Thoracic aorta (tissue), 2 donors: ENCODE measurements at places on chromosomes 2 and 18. TPM values are rescaled to one million over a fixed set of nuclear protein-coding genes. Genes with fewer than 3 reads are reported as not detected.

DNA sequence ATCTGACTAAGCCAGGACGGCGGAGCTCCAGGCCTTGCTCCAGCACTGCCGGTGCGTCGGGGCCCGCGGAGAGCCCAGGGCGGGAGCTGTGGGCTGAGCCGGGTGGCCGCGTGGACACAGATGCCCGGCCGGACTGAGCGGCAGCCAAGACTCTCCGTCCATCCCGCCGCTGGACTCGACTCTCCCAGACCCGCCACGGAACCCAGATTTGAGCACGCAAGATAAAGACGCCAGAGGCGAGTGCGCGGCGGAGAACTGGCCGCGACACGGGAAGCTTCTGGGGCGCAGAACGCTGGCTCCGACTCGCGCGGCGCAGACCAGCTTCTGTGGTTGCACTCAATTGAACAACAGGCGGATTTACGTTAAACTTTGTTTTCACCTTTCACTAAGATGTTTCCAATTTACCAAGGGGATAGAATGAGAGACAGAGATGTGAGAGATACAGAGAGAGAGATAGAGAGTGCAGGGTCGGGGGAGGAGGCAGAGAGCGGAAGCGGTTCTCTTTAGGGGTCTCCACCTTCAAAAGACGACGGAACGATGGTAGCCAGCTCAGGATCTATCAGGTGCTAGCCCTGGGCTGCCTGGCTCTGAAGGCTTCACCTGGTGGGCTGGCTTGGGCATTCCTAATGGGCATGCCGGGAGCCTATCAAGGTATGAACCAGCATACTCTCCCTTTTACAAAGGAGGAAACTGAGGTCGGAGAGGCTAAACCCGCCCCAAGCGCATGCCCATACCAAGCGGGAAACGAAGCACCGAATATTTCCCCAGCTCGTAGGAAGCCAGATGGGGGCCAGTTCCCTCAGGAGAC, 10.4 kb upstream of the EN1 start:
- H3K4me3 ChIP-seq, result no peak overlapping the region
- no peak for DNase-seq
- peaks cover 44% of the 10 kb centered on the region for H3K27me3 ChIP-seq
- H3K4me1 ChIP-seq, result peaks cover 41% of the 10 kb centered on the region
- H3K27ac ChIP-seq, result no peak overlapping the region

DNA sequence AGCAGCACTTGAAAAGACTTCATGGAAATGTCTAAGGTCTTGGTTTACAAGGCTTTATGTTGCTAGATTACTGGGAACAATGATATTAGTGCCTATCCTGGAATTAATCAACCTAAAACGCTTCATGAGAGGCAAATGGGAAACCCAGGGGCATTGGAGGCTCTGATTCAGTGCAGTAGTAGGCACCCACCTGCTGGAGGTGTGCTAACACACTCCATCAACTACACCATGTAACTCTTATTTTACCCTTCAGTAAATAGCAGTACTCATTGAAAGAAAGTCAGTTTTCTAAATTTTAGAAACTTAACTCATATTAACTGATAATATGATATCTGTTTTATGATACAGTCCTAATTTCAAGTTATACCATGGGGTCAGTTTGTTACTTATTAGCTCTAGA, 17.4 kb upstream of the HNRNPA3 start:
- no peaks in the 10 kb centered on the region for H3K36me3 ChIP-seq
- H3K27ac ChIP-seq, result no peak overlapping the region
- no peak for DNase-seq
- no peak overlapping the region for H3K4me3 ChIP-seq
- no peaks in the 10 kb centered on the region for H3K4me1 ChIP-seq
- no peaks in the 10 kb centered on the region for H3K27me3 ChIP-seq

GRCh38 chr2:68121873-68122679, 35.6 kb upstream of the PNO1 start:
- H3K4me3 ChIP-seq, result no peak overlapping the region
- no peak overlapping the region for H3K27ac ChIP-seq
- DNase-seq, result peak; percentile 64
- H3K36me3 ChIP-seq, result no peaks in the 10 kb centered on the region
- H3K4me1 ChIP-seq, result peaks cover 4% of the 10 kb centered on the region

- H3K36me3 ChIP-seq, result no peaks in the 10 kb centered on the region
- H3K27me3 ChIP-seq, result no peaks in the 10 kb centered on the region
- H3K27ac ChIP-seq, result peak overlapping the region; percentile 99
- no peak for DNase-seq
- peaks cover 50% of the 10 kb centered on the region for H3K4me1 ChIP-seq
- peak overlapping the region; percentile 97 for H3K4me3 ChIP-seq
Observed at GRCh38 chr2:232634206-232635150, 1.1 kb downstream of the EFHD1 start.

DNA sequence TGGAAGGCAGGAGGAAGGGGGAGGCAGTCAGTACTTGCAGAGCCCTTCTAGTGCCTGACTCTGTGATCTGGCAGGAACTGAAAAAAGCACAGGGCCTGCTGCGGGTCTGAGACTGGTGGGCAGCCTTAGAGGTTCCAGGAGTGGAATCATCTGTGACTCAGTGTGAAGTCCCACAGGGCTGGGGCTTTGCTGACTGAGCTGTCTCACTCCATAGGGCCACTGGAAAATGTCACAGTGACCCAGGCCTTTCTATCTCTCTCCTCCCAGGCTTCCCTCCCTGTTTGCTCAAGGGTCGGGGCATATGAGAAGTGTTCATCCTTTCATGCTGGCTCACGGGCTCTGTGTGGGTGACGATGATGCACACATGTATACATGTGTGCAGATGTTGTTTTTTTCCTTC, 47.1 kb upstream of the ZFP36L2 start:
- peak; percentile 45 for DNase-seq
- no peaks in the 10 kb centered on the region for H3K36me3 ChIP-seq
- H3K4me3 ChIP-seq, result no peak overlapping the region
- peak overlapping the region; percentile 57 for H3K27ac ChIP-seq
- peaks cover 79% of the 10 kb centered on the region for H3K4me1 ChIP-seq
- no peaks in the 10 kb centered on the region for H3K27me3 ChIP-seq

DNA sequence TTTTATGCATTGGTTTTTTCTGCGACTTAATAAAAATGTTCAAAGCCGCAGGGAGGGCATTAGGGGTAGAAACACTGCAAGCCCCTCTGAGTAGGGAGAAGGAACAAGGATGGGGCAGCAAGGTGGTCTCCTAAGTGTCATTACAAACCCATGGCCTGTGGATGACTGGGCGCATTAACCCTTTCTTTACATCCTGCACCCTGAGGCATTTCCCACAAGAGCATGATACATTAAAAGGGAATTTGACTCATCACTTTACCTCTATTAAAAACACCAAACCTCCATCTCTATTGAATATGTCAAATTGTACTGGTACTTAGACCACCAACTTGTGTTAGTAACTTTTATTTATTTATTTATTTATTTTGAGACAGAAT, 112.5 kb downstream of the VIT start:
- no peaks in the 10 kb centered on the region for H3K4me1 ChIP-seq
- no peaks in the 10 kb centered on the region for H3K36me3 ChIP-seq
- no peak overlapping the region for H3K4me3 ChIP-seq
- no peaks in the 10 kb centered on the region for H3K27me3 ChIP-seq

GRCh38 chr2:67036444-67036843, 360.7 kb upstream of the ETAA1 start:
- no peaks in the 10 kb centered on the region for H3K36me3 ChIP-seq
- H3K4me3 ChIP-seq, result no peak overlapping the region
- no peak overlapping the region for H3K27ac ChIP-seq
- no peaks in the 10 kb centered on the region for H3K27me3 ChIP-seq
- no peaks in the 10 kb centered on the region for H3K4me1 ChIP-seq
- no peak for DNase-seq

DNA sequence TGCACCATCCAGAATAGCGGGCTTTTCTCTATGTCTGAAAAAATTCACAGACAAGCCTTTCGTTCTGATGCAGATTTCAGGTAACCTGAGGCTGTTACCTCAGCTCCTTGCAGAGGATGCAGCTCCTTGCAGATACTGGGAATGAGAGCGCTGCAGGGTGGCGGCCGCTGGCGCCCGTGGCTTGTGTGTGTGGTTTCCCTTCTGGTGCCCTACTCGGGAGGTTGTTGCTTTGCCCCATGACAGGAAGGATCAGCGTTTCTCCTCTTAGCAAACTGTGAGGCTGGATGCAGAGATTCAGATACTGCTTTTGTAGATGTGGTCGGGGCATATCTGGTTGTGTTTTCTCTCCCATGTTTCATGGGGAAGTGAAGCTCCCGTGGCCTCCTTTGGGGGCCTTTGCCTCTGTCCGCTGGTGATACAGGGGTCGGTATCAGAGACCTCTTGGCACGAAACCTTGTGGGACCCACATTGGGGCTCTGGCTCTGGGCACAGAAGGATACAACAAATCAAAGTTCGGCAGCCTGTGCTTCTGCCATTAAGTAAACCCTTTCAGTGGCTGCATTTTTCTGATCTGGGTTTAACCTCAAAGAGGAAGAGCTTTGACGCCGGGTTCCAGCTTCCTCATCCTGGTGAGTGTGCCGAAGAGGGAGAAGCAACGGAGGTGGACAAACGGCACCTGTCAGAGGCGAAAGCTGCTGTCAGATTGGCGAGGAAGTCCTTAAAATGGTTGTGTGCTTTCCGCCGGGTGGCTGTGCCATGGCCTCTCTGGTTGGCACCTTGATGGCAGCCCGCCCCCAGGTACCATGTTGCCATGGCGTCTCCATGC, 127.8 kb downstream of the MBP start:
- peak overlapping the region; percentile 19 for H3K4me3 ChIP-seq
- no peaks in the 10 kb centered on the region for H3K27me3 ChIP-seq
- H3K36me3 ChIP-seq, result no peaks in the 10 kb centered on the region
- no peak for DNase-seq

GRCh38 chr2:72793798-72794440, 31.9 kb downstream of the EXOC6B start:
- H3K36me3 ChIP-seq, result no peaks in the 10 kb centered on the region
- peaks cover 10% of the 10 kb centered on the region for H3K4me1 ChIP-seq
- H3K27me3 ChIP-seq, result no peaks in the 10 kb centered on the region
- no peak overlapping the region for H3K4me3 ChIP-seq
- DNase-seq, result no peak

DNA sequence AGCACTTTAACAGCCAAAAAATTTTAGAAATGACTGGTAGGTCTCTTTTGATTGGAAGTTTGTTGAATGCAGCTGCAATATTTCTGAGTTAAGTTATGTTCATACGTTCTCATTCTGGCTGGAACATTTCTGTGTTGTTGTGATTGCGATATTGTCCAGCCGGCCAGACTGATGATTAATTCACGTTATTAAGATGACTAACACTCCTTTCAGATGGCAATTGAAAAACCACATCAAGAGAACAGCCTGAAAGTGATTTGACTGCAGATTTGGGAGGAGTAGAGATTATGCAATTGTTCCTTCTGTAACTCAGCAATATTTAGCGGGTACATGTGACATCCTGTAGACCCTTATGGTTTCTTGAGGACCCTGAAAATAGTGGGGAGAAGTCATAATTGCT, 133.7 kb downstream of the FBXO15 start:
- no peak for DNase-seq
- no peak overlapping the region for H3K4me3 ChIP-seq
- no peaks in the 10 kb centered on the region for H3K36me3 ChIP-seq
- no peak overlapping the region for H3K27ac ChIP-seq

DNA sequence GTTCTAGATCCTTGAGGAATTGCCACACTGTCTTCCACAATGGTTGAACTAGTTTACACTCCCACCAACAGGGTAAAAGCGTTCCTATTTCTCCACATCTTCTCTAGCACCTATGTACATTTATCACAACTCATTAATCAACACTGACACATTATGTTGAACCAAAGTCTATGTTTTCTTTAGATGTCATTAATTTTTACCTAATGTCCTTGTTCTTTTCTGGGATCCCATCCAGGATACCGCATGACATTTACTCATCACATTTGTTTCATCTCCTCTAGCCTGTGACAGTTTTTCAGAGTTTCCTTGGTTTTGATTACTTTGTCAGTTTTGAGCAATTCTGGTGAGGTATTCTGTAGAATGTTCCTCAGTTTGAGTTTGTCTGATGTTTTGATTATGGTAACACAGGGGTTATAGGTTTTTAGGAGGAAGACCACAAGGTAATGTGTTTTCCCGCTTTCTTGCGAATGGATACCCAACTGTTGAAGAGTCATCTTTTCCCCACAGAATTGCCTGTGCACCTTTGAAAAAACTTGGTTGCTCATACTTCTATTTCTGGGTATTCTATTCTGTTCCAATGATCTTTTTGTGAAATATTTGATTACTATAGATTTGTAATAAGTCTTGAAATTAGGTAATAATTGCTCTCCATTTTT, 3.0 kb upstream of the UGT1A9 start:
- H3K36me3 ChIP-seq, result no peaks in the 10 kb centered on the region
- DNase-seq, result no peak
- H3K4me3 ChIP-seq, result no peak overlapping the region
- no peaks in the 10 kb centered on the region for H3K4me1 ChIP-seq

GRCh38 chr2:106363791-106364190, 104.4 kb downstream of the RGPD3 start:
- DNase-seq, result no peak
- no peak overlapping the region for H3K4me3 ChIP-seq
- H3K4me1 ChIP-seq, result no peaks in the 10 kb centered on the region
- H3K27me3 ChIP-seq, result no peaks in the 10 kb centered on the region

- H3K27me3 ChIP-seq, result no peaks in the 10 kb centered on the region
- no peaks in the 10 kb centered on the region for H3K36me3 ChIP-seq
- no peaks in the 10 kb centered on the region for H3K4me1 ChIP-seq
- H3K27ac ChIP-seq, result no peak overlapping the region
Observed at GRCh38 chr2:147222506-147222905, 622.3 kb upstream of the ACVR2A start.

GRCh38 chr2:25955036-25955435, 27.3 kb downstream of the KIF3C start:
- no peak for DNase-seq
- H3K27me3 ChIP-seq, result no peaks in the 10 kb centered on the region
- no peaks in the 10 kb centered on the region for H3K36me3 ChIP-seq

GRCh38 chr2:28664120-28664842, 87.3 kb upstream of the PPP1CB start:
- peak overlapping the region; percentile 50 for H3K4me3 ChIP-seq
- peaks cover 24% of the 10 kb centered on the region for H3K4me1 ChIP-seq
- no peak for DNase-seq
- H3K36me3 ChIP-seq, result no peaks in the 10 kb centered on the region
- H3K27ac ChIP-seq, result peak overlapping the region; percentile 96
- H3K27me3 ChIP-seq, result no peaks in the 10 kb centered on the region

DNA sequence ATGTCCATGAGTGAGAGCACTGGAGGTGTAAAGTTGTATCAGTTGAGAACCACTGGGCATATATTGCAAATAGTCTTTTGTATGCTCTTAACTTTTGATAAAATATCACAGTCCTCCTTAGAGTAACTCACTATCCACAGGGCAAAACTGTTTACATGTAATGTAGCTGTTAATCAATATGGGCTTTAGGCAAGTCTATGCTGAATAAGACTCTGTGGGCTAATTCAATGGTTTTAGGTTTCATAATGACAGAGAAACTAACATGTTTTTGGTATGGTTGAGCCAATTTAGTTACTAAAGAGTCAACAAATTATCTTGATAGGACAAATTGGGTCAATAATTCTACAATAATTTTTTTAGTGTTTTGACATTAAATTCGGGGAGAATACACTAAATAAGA, 1134.9 kb upstream of the FAM98A start:
- no peaks in the 10 kb centered on the region for H3K4me1 ChIP-seq
- H3K36me3 ChIP-seq, result no peaks in the 10 kb centered on the region
- DNase-seq, result no peak

- DNase-seq, result no peak
- H3K27ac ChIP-seq, result no peak overlapping the region
Observed at GRCh38 chr2:219168526-219168925, 1.3 kb downstream of the SLC23A3 start.

Gene GAREM1
- total RNA-seq, result 12.0 TPM

Gene ITGAV
- total RNA-seq, result 160 TPM

Gene ALPG
- not detected for total RNA-seq

Gene INHA
- 1.2 TPM for total RNA-seq

Gene RALBP1
- 54.2 TPM for total RNA-seq

Gene KLHL30
- total RNA-seq, result 18.3 TPM

Gene LYG1
- total RNA-seq, result 5.8 TPM

Gene GREB1
- total RNA-seq, result 13.5 TPM

Gene TDRD15
- total RNA-seq, result 0.14 TPM
